ENCODE measurements at places on chromosomes 1 and 21.

DNA sequence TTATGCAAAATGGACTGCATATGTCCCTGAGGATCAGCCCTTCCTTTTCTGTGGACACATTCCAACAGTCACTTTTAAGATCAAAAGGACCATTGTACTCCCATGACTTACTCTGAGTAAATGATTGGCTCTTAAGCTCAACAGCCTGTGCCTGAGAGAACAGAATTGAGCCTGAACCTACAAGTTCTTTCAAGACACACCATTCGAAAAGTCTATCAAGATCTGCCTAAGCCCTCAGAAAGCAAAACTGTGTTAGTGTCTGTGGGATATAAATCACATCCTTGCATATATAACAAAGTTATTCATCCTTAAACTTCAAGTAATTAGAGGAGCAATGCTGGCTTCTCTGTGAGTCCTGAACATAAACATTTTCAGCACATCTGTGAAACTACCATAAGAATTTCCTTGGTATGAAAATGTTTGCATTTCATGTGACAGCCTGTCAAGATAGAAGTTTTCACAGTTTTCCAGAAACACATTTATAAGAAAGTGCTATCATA is 41.6 kb downstream of the PCNX2 start:
- no peak for DNase-seq

DNA sequence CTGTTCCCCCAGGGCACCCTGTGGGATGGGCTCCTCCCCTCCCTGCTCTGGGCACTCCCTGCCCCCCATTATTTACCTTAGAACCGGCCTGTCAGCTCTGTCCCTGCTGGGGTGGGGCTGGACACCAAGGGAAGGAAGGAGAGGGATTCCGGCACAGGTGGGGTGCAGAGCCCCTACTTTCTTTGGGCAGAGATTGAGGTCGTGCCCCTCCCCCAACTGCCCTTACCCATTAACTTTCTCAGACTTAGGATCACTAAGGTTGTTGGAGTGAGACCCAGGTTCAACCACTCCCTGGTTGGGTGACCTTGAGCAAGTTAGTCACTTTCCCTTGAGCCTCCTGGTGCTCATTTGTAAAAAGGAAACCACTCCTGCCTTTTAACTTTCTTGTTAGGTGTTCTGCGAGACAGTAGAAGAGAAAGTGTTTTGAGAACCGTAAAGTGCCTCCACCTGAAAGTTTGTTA is 57.0 kb upstream of the SYNC start:
- DNase-seq, result no peak

- peak; percentile 20 for DNase-seq
Observed at GRCh38 chr1:192702212-192702902, 66.4 kb downstream of the RGS13 start.

- no peak for DNase-seq
Observed at GRCh38 chr1:60573726-60574409, 500.3 kb upstream of the C1orf87 start.

DNA sequence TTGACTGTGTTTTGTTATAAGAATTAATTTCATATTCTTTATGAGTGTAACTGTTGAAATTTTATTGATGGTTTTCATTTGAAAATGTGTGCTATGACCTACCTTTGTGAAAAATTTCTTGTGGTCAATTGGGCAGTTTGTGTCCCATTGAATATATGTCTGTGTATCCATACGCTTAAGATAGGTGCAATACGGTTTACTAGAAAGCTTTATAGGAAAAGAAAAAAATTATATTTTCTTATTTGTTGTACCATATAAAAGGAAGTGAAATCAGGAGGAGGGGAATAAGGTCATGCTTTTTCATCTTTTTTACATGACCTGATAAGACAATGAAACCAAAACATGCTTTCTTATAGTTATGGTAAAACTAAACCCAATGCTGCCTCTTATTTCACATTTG is 807.7 kb downstream of the USP25 start:
- DNase-seq, result no peak

- DNase-seq, result no peak
Observed at GRCh38 chr1:90712153-90712856, 4.8 kb downstream of the BARHL2 start.

- DNase-seq, result no peak
Observed at GRCh38 chr1:17207046-17207445, 2.1 kb downstream of the PADI1 start.

DNA sequence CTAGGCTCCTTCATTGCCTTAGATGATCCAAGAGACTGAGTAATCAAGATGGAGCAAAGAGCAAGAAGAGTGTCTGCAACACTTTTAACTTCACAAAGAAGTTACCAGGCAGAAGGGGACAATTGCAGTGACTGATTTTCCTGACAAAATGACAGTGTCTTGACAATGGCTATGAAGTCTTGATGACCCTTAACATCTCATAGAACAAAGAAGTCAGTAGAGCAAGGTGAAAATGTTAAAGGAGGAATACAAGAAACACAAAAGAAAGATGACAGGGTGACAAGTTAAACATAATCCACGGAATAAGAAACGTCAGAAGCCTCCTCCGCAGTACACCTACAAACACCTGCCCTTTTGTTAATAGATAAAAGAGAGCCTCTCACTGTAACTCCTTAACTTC is 15.1 kb upstream of the VCAM1 start:
- DNase-seq, result no peak

- DNase-seq, result no peak
Observed at GRCh38 chr1:194241215-194241614, 1054.8 kb upstream of the B3GALT2 start.

DNA sequence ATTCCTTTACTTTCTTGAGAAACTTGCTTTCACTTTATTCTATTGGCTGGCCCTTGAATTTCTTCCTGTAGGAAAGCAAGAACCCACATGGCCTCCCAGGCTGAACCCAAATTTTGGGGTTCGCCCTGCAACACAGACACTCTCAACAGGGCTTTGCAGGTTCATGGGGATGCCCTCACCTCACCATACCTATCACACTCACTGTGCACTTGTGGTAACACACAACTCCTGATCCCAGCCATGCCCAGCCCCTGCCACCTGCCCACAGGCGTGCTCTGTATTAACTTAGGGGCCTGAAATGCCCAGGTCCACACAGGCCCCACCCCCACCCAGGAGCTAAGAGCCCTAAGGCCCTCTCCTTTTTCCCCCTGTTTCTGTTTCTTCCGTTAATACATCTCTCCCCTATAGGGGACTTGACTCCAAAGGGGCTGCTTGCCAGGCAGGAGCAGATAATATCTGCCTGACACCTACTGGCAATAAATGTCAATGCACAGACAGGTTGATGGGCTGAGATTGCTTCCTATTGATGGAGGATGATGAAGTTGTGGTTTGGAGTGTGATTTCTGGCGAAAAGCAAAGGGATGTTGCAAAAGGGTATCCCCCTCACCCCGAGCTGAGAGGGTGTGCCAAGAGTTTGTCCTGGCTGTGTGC is 171.5 kb downstream of the AJAP1 start:
- DNase-seq, result no peak

DNA sequence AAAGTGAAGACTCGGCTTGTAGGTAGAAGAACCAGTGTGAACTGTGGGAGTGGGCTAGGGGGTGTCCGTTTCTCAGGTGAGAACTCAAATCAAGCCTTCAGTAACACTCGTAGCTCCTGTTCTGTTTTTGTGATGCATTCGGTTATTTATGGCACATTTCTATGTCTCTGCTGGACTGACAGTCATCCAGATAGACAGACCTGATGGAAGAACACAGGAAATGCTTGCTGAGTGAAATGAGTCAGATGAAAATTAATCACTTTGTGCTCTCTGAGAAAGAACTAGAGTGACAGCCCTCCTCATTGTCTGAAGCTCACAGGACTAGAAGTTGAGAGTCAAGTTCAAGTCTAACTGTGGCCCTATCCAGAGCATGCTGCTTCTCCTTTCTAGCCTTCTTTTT is 360.1 kb upstream of the PLXNA2 start:
- DNase-seq, result no peak

GRCh38 chr1:78141531-78142231 is 95.9 kb downstream of the GIPC2 start:
- no peak for DNase-seq

DNA sequence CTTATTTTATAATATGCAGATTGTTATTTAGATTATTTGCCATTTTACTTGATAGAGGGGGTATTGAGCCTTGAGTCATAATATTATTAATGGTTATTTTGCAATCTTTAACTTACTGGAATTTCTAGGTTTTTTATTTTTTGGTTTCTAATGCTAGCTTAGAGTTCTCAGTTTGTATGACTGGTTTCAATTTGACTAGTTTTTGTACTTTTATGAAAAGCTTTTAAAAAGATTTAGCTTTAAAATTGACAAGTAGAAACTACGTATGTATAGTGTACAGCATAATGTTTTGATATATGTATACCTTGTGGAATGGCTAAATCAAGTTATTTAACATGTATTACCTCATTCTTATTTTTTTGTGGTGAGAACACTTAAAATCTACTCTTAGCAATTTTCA is 41.5 kb downstream of the CEP350 start:
- DNase-seq, result no peak

GRCh38 chr1:28965271-28965870 is 51.0 kb downstream of the EPB41 start:
- no peak for DNase-seq

DNA sequence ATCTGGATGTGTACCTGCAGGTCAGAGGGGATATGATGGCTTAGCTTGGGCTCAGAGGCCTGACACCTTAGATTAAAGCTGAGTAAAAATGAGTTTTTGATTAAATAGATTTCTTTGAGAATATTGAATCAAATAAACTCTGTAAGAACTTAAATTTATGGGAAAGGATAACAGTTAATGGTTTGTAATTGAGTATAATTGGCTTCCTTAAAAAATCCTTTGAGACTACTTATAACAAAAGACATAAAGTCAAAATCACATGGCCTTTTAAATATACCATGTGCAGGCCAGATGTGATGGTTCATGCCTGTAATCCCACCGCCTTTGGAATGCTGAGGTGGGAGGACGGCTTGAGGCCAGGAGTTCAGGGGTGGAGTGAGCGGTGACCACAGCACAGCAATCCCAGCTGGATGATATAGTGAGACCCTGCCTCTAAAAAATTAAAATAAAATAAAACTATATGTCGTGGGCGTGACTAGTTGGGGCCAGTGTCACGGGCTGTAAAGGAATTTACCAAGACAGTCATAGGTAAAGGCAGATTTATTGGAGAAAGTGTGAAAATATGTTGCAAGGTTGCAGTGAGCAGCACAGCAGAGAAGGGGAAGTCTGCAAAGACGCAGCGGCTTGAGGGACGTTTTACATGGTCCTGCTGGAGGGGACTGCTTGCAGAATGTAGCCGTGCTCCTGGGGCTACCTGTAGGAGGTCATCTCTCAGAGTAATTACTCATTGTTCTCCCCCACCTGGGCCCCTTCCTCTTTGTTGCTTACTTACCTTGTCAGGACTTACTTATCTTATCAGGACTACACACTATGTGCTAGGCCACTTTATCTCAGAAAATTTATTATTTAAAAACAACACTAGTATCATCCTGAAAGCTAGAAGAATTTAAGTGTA is 122.3 kb downstream of the ZMYM4 start:
- DNase-seq, result no peak

- DNase-seq, result peak; percentile 14
Observed at GRCh38 chr1:160675641-160676410, 29.0 kb upstream of the SLAMF1 start.

DNA sequence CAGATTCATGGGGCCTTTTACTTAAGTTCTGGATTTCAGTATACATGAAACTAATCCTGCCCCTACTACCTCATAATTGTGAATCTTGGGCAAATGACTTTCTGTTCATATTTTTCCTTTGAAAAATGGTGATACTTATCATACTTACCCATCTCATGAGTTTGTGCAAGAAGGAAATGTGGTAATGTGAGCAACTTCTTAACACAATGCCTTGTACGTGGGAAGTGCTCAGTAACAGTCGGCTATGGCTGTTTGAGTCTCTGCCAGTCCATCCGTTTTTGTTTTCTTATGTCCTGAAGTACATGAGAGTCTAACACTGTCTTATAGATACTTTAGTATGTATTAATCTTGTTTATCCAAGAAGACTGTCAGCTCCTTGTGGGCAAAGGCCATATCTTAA is 86.5 kb downstream of the PATJ start:
- DNase-seq, result no peak

- no peak for DNase-seq
Observed at GRCh38 chr1:18945401-18945849, 11.1 kb downstream of the IFFO2 start.

DNA sequence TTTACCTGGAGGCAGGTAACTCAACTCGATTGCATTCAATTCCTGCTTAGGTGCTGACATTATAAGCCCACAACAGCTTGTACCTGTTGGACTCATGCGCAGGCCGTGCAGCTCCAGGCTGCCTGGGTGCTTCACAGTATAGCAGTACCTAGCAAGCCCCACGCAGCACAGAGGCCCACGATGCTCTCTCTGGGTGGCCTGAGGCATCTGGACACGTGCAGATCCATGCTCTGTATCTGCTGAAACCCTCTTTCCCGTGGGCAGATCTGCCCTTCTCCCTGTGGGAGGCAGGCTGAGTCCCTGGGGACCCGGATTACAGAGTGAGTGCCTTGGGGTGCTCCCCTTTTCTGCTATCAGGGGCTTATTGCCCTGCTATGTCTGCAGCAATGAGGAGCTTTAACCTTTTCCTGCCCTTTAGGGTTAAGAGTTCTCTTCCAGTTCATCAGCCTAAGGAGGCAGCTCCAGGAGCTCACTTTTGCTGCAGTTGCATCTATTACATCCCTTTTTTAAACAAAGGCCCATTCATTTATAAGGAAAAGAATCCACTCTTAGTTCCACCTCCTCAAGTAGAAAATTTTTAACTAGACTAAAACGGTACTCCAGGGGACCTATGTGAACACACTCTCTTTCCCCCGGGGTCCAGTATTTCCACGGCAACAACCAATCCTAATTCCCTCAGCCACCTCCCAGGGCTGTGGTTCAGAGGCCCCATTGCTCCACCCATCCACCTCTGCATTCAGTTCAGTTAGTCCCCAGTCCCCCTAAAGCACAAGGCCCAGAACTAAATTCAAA is 19.3 kb downstream of the ITPKB start:
- DNase-seq, result no peak

DNA sequence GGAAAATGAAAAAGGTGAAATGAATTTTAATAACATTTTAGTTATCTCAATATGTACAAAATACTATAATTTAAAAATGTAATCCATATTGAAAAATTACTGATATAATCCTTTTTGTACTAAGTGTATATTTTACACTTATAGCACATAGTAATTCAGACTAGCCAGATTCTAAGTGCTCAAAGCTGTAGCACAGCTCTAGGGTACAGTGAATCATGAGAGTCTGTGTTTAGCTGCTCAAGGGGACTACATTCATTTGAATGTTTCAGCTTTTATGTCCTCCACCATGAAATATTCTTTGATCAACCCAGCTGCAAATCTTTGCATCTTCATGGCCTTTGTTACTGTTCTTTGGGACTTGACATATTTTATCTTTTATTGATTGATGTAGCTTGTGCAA is 15.7 kb downstream of the CD53 start:
- no peak for DNase-seq

GRCh38 chr1:168565825-168566224 is 10.6 kb upstream of the XCL1 start:
- no peak for DNase-seq

- DNase-seq, result no peak
Observed at GRCh38 chr1:23013657-23014056, 2.0 kb downstream of the TEX46 start.

DNA sequence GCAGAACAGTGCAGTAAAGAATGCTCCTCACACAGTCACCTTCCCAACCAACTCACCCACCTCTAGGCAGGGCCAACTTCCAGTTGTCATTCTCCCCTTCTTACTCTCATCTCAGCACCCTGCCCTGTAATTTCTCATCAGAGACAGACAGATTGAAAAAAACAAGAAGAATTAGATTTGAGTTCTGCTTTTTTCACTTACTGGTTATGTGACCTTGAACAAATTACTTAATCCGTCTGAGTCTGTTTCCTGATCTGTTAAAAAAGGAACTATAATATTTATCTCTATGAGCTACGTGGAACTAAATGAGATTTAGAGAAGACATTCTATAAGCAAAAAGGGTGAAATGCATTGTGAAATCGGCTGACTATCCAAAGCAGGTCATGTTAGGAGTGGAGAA is 330.3 kb downstream of the ZNF326 start:
- DNase-seq, result no peak
